ENCODE measurements at places on chromosomes 7 and 10. TPM values are rescaled to one million over a fixed set of nuclear protein-coding genes. Genes with fewer than 3 reads are reported as not detected.

The GARS1 gene
- total RNA-seq = 42.1 TPM

The GLCCI1 gene
- 8.6 TPM for total RNA-seq

The EXOC6 gene
- total RNA-seq = 12.1 TPM

The NAT16 gene
- total RNA-seq = not detected

The ATP5MK gene
- total RNA-seq = 204 TPM

The TRIM50 gene
- not detected for total RNA-seq

The HOXA3 gene
- total RNA-seq = 50.9 TPM

The VWC2 gene
- 8.2 TPM for total RNA-seq

The CTAGE8 gene
- total RNA-seq = 0.46 TPM

All from ovary (tissue), 10 donors.